Aorta (tissue), 5 donors: ENCODE measurements at places on chromosomes 7 and 10. TPM values are rescaled to one million over a fixed set of nuclear protein-coding genes. Genes with fewer than 3 reads are reported as not detected.

DNA sequence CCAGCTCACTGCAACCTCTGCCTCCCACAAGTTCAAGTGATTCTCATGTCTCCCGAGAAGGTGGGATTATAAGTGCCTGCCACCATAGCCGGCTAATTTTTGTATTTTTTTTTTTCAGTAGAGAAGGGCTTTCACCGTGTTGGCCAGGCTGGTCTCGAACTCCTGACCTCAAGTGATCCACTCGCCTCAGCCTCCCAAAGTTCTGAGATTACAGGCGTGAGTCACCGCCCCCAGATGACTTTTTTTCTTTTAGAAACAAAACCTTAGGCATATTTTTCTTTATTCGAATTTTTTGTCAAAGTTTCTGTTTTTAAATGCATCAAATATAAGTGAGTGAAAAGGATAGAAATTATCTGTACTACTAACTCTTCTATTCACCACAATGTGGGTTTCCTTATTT is 113.1 kb downstream of the LRRC4 start:
- no peaks in the 10 kb centered on the region for H3K4me1 ChIP-seq
- H3K36me3 ChIP-seq = no peaks in the 10 kb centered on the region
- no peak overlapping the region for H3K27ac ChIP-seq
- DNase-seq = no peak
- no peak overlapping the region for H3K4me3 ChIP-seq

- peak overlapping the region; percentile 18 for H3K27ac ChIP-seq
- H3K4me3 ChIP-seq = no peak overlapping the region
- H3K36me3 ChIP-seq = no peaks in the 10 kb centered on the region
- H3K27me3 ChIP-seq = no peaks in the 10 kb centered on the region
These were observed 56.2 kb downstream of the EEPD1 start for GRCh38 chr7:36208997-36209813.

DNA sequence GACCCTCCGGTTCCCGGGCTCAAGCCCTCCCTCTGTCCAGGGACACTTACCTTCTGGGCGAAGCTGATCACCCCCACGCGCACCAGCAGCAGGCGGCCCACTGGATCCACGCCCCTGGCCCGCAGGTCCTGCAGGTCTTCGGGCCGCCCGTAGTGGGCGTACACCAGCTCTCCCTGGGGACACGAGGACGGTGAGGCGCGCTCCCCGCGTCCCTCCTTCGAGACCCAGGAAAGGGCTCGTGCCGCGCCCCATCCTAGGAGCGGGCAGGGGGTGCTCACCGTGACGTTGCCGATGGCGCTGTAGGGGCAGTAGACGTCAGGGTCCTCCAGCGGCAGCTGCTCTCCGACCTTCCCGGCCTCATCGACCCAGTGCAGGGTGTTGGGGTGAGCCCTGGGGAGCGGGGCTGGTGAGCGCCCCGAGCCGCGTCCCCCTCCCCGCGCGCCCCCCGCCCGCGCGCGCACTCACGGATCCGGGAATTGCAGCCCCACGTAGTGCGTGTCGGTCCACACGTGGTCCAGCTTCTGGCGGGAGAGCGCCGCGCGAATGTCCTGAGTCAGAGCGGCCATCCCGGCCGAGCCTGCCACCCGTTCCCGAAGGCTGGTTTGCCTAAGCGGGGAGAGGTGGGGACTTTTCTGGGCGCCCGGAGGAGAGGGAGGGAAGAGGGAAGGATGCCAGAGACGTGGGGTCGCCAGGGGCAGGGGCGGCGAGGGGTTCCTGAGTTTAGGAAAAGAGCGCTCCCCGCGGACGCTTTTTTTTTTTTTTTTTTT is 8.2 kb downstream of the TFR2 start:
- peak overlapping the region; percentile 3 for H3K4me3 ChIP-seq
- no peak overlapping the region for H3K27ac ChIP-seq
- DNase-seq = peak; percentile 84
- H3K27me3 ChIP-seq = no peaks in the 10 kb centered on the region

DNA sequence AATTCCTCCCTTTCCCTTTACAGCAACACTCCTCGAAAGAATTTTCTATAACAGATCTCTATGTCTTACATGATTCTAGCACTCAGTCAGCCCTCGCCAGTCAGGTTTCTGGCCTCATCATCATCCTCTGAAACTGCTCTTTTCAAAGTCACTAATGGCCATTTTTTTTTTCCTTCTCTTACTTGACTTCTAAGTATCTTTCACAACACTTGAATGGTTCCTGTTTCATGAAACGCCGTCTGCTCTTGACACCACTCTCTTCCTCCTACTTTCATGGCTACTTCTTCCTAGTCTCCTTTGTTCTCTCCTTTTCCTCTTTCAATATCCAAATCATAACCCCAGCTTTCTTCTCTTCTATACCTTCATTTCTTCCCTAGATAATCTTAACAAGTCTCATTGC is 100.5 kb upstream of the NRP1 start:
- no peak overlapping the region for H3K27ac ChIP-seq
- H3K27me3 ChIP-seq = no peaks in the 10 kb centered on the region
- H3K4me3 ChIP-seq = no peak overlapping the region
- DNase-seq = no peak
- no peaks in the 10 kb centered on the region for H3K4me1 ChIP-seq

DNA sequence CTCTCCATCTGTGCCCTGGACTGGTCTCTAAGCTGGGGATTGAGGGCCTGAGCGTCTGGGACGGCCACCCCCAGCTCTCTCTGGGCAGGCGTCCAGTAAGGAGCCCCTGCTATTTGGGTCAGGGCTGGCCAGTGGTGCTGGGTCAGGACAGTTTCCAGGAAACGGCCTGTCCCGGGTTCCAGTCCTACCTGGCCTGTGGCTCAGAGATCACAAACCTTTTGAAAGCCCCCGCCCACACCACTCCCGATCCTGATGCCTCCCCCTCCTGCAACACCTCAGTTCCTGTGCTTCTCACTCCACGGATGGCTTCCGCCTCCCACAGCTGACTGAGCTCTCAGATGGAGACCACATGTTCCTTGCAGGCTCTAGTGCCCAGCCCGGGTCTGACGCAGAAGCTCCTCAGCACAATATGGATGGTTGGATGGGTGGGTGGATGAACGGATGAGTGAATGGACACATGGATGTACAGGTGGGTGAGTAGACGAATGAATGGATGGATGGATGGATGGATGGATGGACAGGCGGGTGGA is 91.7 kb upstream of the PDGFA start:
- DNase-seq = no peak
- H3K4me3 ChIP-seq = no peak overlapping the region
- H3K27me3 ChIP-seq = no peaks in the 10 kb centered on the region

GRCh38 chr10:31660300-31660699 is 268.3 kb downstream of the ARHGAP12 start:
- H3K4me1 ChIP-seq = no peaks in the 10 kb centered on the region
- no peaks in the 10 kb centered on the region for H3K36me3 ChIP-seq
- DNase-seq = no peak
- H3K4me3 ChIP-seq = no peak overlapping the region
- no peak overlapping the region for H3K27ac ChIP-seq

DNA sequence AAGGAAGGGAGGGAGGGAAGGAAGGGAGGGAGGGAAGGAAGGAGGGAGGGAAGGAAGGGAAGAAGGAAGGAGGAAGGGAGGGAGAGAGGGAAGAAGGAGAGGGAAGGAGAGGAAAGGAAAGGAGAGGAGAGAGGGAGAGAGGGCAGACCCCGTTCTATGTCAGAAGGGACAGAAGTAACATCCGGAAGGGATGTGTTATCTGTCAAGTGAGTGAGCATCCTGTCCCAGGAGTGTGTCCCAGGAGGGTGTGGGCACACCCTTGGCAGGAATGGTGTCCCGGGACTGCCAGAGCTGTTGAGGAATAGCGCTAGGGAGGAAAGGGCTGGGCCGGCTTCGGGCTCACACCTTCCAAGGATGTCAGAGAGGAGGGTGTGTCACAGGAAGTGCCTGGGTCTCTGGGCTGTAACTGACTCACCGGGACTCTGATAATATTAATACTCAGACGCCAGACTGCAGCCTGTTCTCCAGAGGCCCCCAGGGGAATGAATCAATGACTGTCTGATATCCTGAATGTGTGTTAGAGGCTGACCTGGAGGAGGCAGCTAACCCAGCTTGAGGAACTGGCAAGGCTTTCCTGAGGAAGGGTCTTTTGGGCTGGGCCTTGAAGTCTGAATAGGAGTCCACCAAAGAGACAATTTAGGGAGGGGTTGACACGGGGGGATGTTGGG is 125.6 kb upstream of the TNRC18 start:
- H3K27ac ChIP-seq = no peak overlapping the region
- no peaks in the 10 kb centered on the region for H3K36me3 ChIP-seq
- no peaks in the 10 kb centered on the region for H3K4me1 ChIP-seq
- H3K4me3 ChIP-seq = no peak overlapping the region

- DNase-seq = peak; percentile 76
- no peaks in the 10 kb centered on the region for H3K4me1 ChIP-seq
- H3K27me3 ChIP-seq = no peaks in the 10 kb centered on the region
These were observed 94.5 kb downstream of the PDGFA start for GRCh38 chr7:424961-425793.

GRCh38 chr7:129840757-129841156 is 112.0 kb downstream of the UBE2H start:
- no peak overlapping the region for H3K27ac ChIP-seq
- peaks cover 9% of the 10 kb centered on the region for H3K4me1 ChIP-seq
- H3K36me3 ChIP-seq = no peaks in the 10 kb centered on the region
- H3K4me3 ChIP-seq = no peak overlapping the region
- no peak for DNase-seq

DNA sequence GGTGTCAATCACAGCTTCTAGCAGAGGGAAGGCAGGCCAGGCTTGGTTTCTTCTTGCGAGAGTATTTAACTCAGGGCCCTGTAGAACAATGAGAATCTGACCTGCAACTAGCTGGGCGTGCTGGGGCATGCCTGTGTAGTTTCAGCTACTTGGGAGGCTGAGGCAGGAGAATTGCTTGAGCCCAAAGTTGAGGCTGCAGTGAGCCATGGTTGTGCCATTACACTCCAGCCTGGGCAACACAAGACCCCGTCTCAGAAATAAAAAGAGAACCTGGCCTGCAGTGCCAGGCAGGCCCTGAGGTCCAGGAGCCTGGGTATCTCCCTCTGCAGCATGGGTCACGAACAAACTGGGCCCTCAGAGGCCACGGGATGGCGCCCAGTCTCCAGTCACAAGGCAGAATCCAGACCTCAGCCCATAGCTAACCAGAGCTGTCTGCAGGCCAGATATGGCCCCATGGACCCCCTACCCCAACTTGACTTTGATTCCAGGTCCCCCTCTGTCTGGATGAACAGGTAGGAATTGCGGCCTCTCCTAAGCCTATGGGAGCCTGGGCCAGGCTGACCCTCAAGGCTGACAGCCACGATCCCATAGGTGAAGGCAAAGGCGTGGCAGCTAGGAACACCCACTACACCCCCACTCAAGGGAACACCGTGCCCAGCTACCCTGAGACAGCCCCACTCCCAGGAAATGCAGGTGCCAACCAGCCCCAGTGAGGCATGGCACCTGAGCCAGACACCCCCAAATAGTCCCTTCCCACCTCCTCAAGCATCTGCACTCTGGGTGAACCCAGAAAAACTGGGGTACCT is 102.7 kb upstream of the TNRC18 start:
- H3K36me3 ChIP-seq = peaks cover 6% of the 10 kb centered on the region
- peak; percentile 66 for DNase-seq
- H3K4me1 ChIP-seq = no peaks in the 10 kb centered on the region
- peaks cover 2% of the 10 kb centered on the region for H3K27me3 ChIP-seq
- peak overlapping the region; percentile 89 for H3K4me3 ChIP-seq

- H3K27me3 ChIP-seq = no peaks in the 10 kb centered on the region
- H3K27ac ChIP-seq = no peak overlapping the region
- no peak overlapping the region for H3K4me3 ChIP-seq
- no peaks in the 10 kb centered on the region for H3K36me3 ChIP-seq
- H3K4me1 ChIP-seq = no peaks in the 10 kb centered on the region
- DNase-seq = no peak
These were observed 1.5 kb downstream of the PMS2 start for GRCh38 chr7:6007386-6007785.

DNA sequence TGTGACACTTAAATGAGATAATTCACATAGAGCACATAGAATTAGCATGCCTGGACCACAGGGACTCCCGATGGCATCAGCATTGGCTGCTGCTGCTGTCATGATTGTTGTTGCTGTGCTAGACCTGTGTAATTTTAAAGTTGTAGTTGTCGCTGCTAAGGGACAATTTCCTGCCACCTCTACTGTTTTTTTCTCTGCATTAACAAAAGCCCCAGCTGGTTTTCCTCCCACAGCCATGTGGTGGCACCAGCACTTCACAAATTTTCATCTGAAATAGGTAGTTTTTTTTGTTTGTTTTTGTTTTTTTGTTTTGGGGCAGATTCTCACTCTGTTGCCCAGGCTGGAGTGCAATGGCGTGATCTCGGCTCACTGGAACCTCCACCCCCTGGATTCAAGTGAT is 25.4 kb upstream of the PRXL2A start:
- H3K4me1 ChIP-seq = no peaks in the 10 kb centered on the region
- H3K27me3 ChIP-seq = no peaks in the 10 kb centered on the region

DNA sequence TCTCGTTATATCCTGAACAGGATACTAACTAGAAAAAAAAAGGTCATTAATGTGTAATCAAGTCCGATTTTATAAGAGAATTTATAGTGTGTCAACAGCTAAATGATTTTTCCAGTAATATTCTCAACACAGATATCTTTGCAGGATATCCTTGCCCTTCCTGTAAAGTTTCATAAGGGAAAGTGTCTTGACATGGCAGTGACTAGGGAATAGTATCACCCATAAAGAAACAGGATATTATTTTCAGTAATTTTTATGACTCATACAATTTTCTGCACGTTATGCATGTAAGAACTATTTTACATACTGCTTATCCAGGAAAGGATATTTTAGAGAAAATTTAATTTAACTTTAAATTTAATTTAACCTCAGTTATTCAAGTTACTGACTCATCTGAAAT is 19.5 kb upstream of the PNLIP start:
- no peaks in the 10 kb centered on the region for H3K4me1 ChIP-seq
- H3K27ac ChIP-seq = no peak overlapping the region
- no peak overlapping the region for H3K4me3 ChIP-seq
- no peaks in the 10 kb centered on the region for H3K36me3 ChIP-seq
- DNase-seq = no peak
- H3K27me3 ChIP-seq = no peaks in the 10 kb centered on the region

- no peaks in the 10 kb centered on the region for H3K27me3 ChIP-seq
- DNase-seq = no peak
- no peaks in the 10 kb centered on the region for H3K4me1 ChIP-seq
- no peak overlapping the region for H3K27ac ChIP-seq
- no peaks in the 10 kb centered on the region for H3K36me3 ChIP-seq
These were observed 33.4 kb upstream of the VWDE start for GRCh38 chr7:12436896-12437535.

DNA sequence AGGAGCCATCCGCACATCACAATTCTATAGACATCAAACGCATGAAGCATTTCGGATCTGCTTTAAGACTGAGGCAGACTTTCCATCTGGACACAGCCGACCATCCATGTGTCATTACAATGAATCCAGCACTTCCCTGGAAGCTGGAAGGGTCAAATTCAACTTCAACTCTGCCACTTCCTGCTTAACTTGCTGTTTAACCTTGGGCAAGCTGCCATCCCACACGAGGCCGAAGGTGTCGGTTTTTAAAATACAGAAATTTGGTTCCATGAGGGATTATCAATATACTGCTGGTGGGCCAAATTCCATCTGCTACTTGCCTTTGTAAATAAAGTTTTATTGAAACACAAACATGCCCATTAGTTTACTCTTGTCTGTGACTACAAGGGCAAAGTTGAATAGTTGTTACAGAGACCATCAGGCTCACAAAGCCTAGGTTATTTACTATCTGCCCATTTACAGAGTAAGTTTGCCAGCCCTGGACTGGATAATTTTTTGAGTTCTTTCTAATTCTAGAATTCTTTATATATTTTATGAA is 134.6 kb downstream of the FAM204A start:
- H3K36me3 ChIP-seq = no peaks in the 10 kb centered on the region
- no peak overlapping the region for H3K27ac ChIP-seq
- H3K4me3 ChIP-seq = no peak overlapping the region

CXCL12 gene
- total RNA-seq = 322 TPM

LLCFC1 gene
- not detected for total RNA-seq

LRCH4 gene
- 39.1 TPM for total RNA-seq

ADRB1 gene
- 0.19 TPM for total RNA-seq

ACSL5 gene
- 18.4 TPM for total RNA-seq
